Left lobe of liver (tissue), 2 donors: ENCODE measurements at places on chromosomes 16 and 17.

- no peak for DNase-seq
Measured at GRCh38 chr17:31261601-31262000, 35.4 kb downstream of the OMG start.

GRCh38 chr16:75007443-75007842 is 8.6 kb downstream of the ZNRF1 start:
- DNase-seq: no peak

GRCh38 chr17:45942284-45942683 is 47.9 kb downstream of the MAPT start:
- peak; percentile 99 for DNase-seq

DNA sequence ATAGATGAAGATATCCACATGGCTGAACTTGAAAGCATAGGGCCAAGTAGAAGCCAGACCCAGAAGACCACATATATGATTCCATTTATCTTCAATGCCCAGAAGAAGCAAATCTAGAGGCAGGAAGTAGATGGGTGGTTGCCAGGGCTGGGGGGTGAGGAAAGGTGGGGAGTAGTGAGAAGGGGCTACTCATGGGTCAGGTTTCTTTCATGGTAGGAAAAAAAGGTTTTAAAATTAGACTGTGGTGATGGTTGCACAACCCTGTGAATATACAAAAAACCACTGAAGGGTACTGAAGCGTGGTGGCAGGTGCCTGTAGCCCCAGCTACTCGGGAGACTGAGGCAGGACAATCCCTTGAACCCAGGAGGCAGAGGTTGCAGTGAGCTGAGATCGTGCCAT is 5.4 kb downstream of the CD2BP2 start:
- DNase-seq: peak; percentile 14

GRCh38 chr16:65782611-65783600 is 583.6 kb upstream of the CDH5 start:
- DNase-seq: no peak

DNA sequence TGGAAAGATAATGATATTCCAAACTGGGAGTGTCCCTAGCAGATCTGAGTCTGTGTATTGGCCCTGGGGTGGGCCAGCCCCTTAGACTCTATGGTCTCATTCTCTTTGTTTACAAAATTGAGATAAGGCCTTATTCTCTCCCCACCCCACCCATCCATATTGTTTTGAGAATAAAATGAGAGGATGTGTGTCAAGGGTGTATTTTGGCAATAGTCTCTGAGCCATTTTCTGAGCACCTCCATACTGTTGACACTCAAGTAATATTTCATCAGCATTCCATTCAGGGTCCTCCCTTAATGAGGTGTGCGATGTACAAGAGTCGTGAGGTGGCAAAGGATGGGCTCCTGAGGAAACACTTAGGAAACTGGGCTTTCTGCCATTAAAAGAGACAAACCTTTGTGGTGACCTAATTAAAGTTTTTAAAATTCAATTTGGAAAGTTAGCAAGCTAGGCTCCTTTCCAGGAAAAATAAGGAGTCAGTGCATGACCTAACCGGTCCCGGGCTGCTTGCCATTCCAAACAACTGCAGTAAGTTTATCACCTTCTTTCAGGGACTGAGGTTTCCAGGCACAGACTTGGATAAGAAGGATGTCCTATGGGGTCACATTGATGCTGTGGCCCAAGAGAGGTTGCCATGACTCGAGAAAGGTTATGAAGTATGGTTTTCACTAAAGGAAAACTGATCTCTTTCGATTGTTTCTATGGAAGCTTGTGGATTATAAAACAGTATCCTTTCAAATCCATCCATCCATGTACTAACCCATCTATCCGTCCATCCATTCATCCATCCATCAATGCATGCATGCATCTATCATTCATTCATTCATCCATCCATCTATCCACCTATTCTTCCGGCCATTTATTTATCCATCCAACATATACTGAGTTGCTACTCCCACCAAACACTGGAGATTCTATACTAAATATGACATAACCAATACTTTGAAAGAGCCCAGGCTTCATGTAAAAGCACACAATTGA is 443.3 kb downstream of the UTP18 start:
- DNase-seq: peak; percentile 81
